Stimulated activated CD4-positive, alpha-beta T cell treated with anti-CD3 and anti-CD28 coated beads, TNF-alpha, amount 100 ng/mL, for 24 hours (primary cell): ENCODE measurements at places on chromosomes 13 and 19.

DNA sequence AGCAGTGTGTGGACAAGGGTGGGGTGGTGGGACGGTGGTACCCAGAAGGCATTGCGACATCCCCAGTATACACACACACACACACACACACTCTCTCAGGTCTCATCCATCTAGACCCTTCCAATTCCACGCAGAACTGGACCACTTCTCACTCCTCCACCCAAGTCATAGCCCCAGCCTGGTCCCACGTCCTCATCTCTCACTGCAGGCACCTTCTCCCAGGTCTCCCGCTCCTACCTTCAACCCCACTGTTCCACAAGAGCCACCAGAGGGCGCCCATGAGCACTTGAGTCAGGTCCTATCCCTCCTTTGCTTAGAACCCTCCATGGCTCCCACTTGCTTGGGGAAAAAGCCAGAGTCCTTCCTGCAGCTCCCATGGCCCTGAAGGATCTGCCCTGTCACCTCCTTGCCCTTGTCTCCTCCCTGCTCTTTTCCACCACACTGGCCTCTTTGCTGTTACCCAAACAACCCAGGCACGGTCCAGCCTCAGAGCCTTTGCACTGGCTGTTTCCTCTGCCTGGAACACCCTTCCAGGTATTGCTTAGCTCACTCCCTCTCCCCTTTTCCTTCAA, 62.6 kb downstream of the IER2 start:
- DNase-seq, result peak; percentile 50

DNA sequence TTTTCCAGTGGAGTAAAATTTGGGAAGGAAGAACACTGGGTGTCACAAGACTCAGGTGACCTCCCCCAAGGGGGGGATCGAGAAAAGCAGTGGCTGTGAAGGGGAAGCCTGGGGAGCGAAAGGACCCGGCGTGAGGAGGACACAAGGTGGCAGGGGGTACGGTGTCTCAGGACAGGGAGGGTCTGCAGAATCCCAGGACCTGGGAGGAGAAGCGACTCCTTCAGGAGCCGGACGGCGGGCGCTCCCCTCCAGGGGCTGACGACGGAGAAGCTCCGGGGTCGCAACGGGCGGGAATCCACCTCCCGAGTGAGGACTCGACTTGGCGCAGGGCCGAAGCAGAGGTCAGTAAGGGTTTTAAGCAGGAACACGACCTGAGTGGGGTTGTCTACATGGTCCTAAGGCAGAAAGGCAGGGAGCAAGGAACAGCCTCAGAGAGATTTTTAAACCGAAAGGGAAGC, 529 bp downstream of the ZNF836 start:
- DNase-seq, result no peak

- DNase-seq, result no peak
Observed at GRCh38 chr13:90321281-90321931, 1026.1 kb upstream of the MIR17HG start.

GRCh38 chr13:36907266-36907665, 12.8 kb downstream of the SMAD9 start:
- DNase-seq, result no peak

GRCh38 chr19:45508861-45509691, 1.8 kb downstream of the VASP start:
- DNase-seq, result peak; percentile 46
